ENCODE measurements at places on chromosomes 1 and 21.

GRCh38 chr1:94095112-94095637 lies 25.8 kb downstream of the ABCA4 start:
- no peak for DNase-seq

- DNase-seq = no peak
Observed at GRCh38 chr1:29358183-29358582, 121.9 kb downstream of the PTPRU start.

DNA sequence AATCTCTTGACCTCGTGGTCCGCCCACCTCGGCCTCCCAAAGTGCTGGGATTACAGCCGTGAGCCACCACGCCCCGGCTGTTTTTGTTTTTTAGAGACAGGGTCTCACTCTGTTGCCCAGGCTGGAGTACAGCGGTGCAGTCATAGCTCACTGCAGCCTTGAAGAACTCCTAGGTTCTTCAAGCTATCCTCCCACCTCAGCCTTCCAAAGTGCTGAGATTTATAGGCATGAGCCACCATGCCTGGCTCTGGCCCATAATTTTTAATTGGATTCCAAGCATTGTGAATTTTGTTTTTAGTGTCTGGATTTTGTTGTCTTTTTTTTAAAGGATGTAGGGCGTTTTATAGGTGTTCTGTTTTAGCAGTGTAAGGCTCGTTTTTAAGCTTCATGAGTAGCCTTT lies 28.6 kb upstream of the TXLNA start:
- no peak for DNase-seq

DNA sequence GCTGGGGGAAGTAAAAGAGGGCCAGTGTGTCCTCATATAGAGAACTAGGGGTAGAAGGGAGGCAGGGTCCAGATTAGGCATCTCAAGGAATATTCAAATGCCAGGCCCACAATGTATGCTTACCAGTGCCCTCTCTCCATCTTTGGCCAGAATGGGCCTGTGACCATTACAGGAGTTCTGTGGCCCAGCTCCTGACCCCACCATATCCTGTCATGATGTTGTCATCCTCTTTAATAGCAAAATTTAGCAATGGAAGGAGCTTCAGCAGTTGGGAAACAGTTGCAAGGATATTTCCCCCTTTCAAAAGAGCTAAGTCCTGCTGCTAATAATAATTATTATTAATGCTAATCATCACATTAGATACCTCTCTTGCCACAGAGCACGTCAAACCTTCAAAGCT lies 49.3 kb upstream of the JUN start:
- DNase-seq = no peak

DNA sequence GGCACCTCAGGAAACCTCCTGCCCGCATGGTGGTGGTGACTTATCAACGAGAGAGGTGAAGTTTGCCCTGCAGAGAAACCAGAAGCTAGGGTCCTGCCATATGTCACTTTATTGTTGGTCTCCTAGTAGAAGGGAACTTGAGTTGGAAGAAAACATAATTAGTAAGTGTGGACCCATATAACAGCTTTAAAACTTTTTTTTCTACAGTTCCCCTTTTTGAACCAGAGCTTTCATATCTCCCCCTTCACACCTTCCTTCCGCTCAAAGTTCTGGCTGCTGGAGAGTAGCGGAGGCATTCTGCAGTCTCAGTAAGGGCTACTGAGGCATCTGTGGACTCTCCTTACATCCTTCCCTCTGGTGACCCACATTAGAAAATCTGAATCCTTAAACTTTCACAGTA lies 48.9 kb downstream of the PHC2 start:
- DNase-seq = no peak

- DNase-seq = no peak
Observed at GRCh38 chr1:243818978-243819377, 31.1 kb downstream of the AKT3 start.

GRCh38 chr1:1559066-1559465 lies 15.6 kb downstream of the SSU72 start:
- DNase-seq = no peak

DNA sequence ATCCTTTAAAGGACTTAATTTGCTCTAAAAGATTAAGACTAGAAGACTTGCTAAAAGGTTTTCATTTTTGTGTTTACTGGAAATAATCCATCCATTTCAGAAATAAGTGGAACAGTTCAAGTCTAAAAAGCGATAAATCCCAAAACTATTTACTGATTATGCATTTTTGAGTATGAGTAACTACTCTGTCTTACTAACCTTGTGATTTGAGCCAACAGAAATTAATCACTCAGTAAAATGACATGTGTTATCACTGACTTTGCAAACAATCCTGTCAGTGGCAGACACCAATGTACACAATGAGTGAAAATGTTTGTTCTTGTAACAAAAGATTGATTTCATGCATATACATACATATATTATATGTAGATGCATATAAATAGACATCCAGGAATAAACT lies 218.0 kb downstream of the DENND1B start:
- DNase-seq = no peak

- no peak for DNase-seq
Observed at GRCh38 chr1:190244406-190244805, 233.3 kb downstream of the BRINP3 start.

DNA sequence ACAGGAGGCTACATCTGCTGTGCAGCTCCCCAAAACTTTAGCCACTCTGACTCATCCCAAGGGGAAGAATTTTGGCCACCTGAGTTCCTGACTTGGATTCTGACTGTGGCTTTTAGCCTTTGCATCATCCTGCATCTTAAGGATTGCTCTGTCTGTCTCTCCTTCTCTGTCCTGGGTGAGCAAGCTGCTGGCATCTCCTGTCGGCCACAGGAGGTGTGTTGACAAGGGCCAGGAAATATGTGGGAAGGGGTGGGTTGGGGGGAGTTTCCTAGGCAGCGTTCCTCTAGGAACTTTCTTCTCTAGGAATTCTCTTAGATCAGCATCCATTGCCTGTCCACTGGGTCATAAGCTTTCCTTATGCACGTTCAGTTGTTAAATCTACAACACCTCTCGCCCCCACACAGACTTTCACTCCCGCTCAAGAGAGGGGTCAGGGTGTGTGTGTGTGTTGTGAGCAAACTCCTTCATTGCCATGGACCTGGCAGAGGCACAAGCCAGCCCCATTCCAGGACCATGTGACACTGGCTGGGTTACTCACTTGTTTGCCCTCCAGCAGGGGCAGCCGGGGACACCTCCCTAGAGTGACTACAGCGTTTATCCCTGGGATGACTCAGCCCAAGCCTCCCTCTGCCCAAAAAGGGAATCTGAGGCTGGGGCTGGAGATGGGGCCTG lies 145.0 kb upstream of the DUSP10 start:
- DNase-seq = no peak

- DNase-seq = no peak
Observed at GRCh38 chr1:154448331-154448811, 43.2 kb downstream of the IL6R start.

- DNase-seq = no peak
Observed at GRCh38 chr1:44460107-44460882, 55.2 kb downstream of the RNF220 start.

DNA sequence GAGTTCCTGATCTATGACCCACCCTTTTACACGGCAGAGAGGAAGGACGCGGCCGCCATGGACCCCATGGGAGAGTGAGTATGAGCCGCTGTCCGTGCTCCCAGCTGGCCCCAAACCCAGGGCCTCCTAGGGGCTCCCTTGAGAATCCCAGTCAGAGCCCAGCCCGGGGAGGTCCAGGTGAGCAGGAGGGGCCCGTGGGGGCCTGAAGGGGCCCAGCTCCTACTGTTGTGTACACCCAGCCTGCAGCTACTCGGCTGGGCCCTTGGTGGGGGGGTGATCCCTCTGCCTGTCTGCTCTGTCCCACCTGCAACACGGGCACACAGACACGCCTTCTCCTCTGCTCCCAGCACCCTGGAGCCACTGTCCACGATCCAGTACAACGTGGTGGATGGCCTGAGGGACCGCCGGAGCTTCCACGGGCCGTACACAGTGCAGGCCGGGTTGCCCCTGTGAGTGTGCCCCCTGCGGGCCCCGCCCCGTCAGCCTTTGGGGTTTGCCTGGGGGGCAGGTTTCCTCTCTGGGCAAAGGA lies 28.6 kb upstream of the LRRC3 start:
- no peak for DNase-seq

All from cortex of kidney (tissue), 1 donor.